Stimulated activated CD4-positive, alpha-beta T cell treated with anti-CD3 and anti-CD28 coated beads, Interleukin-2, amount 100 ng/mL, for 4 hours (primary cell): ENCODE measurements at places on chromosomes 6 and 20.
A peak's percentile ranks its signal among the peaks of the same experiment; 100 is the strongest.

DNA sequence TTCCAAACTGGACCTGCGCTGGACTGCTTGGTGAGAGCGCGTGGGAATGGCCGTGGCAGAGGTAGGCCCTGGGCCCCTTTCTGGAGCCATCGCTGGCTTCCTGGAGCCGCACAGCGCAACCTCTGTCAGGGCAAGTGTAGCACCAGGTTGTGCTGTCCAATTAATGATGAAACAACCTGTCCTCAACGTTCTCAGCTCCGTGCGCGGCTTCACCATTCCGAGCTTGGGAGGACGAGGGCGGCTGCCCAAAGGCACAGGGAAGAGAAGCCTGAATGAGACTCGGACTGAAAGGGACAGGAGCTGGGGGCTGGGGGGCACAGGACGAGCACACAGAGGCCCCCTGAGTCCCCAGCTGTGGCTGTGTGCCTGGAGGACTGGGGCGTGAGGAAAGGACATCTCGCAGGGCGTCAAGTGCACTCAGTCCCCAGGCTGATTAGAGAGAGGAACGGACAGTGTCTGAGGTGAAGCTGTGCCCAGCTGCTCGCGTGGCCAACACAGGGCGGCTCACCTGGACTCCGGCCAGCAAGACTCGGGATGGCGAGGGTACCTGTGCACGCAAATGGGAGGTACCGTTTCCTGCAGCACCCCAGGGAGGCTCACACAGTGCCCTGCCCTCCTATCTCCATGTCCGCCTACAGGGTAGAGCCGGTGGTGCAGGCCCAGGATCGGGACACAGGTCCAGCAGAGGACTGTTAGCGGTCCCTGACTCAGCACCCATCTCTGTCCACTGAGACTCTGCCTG is 403.3 kb downstream of the TAF4 start:
- DNase-seq, result no peak

GRCh38 chr6:157216570-157216969 is 106.7 kb downstream of the TMEM242 start:
- no peak for DNase-seq

DNA sequence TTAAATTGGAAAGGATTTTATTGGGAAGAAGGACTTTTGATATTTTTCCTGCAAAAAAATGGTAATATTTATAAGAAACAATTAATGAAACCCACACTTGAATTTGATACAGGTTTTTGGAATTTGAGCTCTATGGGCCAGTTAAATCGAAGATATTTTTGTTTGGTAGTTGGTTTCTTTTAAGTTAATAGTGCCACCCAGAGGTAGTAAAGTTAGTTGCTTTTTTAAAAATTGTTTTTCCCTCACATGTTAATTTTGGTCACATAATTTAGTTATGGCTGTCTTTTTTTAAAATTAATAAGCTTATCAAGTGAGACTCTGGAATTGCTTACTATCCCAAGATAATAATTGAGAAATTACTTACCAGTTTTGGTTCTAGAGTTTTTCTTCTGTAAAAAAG is 7.1 kb downstream of the PRIM2 start:
- no peak for DNase-seq

DNA sequence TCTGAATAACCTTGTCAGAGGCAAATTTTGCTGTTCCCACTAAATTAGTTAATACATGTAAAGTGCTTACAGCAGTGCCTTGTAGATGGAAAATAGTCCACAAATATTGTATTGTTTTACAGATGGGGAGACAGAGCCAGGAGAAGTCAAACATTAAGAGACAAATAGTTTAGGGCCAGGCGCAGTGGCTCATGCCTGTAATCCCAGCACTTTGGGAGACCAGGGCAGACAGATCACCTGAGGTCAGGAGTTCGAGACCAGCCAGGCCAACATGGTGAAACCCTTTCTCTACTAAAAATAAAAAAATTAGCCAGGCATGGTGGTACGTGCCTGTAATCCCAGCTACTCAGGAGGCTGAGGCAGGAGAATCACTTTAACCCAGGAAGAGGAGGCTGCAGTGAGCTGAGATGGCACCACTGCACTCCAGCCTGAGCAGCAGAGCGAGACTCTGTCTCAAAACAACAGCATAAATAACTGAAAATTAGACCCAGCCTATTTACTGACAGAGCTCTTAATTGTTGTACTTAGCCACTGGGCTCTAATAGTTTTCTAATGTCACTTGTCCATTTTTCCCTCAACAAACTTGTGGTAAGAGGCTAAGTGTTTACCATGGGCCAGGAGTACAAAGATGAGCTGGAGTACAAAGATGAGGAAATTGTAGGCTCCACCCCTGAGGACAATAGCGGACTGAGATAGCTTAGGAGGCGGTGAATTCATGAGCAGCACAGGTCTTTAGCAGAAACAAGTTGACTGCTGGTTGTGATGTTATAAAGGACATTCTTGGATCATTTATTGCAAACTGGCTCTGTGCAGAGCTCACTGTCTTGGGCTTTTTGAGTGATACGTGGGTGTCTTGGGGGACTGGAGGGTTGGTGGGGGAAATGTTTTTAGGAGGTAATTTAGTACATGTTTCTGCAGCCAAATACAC is 6.4 kb downstream of the ZSWIM3 start:
- DNase-seq, result no peak

- DNase-seq, result no peak
Measured at GRCh38 chr6:28980852-28981430, 24.2 kb downstream of the ZNF311 start.

DNA sequence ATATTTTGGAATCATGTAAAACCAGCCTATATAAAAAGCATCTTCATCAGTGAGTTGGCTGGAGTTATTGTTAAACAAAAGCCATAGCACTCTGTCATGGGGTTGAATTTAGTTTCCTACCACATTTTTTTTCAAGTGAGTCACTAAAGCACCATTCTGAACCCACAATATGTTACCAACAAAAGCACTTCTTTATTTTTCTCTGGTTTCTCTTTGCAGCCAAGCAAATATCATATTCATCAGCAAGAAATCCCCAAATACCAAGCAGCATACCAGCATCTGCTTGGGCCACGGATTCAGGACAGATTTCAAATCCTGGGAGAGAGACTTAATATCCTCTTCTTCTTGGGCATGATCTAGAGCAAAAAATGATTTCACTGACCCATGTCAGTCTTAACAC is 441.4 kb downstream of the BCKDHB start:
- no peak for DNase-seq

DNA sequence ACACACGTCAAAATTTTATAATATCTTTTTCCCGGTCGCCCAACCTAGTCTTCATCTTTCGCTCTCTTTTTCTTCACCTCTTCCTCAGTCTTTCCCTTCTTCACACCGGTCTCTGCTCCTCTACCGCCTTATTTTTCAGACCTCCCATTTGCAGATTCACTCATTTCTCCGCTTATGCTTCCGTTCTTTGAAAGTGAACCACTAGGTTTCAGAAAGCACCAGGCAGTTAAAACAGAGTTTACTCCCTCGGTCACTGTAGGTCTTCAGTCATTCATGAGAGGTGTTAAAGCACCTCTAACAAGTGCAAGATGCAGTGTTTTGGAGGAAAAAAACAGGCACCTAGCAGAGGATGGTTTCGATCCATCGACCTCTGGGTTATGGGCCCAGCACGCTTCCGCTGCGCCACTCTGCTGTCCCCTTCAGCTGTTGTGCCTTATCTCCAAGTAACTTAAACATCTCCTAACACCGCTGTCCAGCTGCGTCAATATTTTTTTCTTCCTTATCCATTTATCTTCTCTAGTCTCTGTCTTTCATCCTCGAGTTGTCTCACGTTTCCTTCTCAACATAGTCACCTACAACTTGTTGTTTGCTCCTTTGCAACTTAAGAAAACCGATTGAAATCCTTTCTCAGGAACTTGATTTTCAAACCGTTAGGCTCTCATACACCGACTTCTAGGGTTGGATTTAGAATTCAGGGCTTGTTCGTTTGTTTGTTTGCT is 119.7 kb upstream of the ZNF184 start:
- peak; percentile 3 for DNase-seq

GRCh38 chr6:31851485-31851832 is 11.2 kb downstream of the NEU1 start:
- DNase-seq, result no peak

- DNase-seq, result no peak
Measured at GRCh38 chr6:1821513-1822183, 211.9 kb downstream of the FOXC1 start.

DNA sequence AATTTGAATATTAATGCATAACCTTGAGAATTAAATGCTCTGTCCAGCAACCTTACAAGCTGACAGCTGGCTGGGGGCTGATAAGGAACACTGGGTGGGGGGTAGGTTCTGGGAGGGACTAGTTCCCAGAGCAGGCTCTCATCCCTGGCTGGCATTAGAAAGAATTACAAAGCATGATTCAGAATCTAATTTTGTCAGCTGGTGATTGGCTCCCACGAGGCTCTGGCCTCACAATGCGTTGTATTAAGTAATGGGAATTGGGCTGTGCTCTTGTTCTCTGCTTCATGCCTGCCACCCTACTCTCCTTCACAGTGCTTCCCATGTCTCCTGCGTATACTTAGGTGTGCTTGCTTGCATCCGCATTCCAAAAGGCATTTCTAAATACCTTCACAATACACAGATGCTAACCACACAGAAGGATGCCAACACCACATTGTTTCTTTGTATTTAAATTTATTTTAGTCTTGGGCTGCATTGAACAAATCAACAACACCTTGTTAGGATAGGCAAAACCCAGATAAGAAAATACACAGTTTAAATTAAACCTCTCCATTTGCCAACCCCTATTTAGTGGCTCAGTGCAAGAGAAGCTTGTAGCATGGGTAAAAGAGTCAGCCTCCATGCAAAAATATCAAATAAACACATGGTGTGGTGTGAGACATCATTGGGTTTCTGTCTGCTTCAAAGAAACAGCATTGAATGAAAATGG is 434.5 kb upstream of the JAG1 start:
- DNase-seq, result no peak

- no peak for DNase-seq
Measured at GRCh38 chr20:47982574-47983360, 197.5 kb upstream of the SULF2 start.

DNA sequence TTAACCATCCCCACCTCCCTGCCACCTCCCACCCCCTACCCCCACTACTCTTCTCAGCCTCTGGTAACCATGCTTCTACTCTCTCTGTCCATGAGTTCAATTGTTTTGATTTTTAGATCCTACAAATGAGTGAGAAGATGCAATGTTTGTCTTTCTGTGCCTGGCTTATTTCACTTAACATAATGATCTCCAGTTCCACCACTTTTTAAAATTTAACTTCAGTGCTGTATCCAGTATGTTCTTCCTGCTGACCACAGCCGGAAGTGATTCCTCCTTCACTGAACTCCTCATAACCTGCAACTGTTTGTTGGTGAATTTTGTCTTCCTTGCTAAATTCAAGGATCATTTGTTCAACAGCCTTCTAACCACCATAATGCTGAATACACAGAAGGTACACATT is 3.9 kb downstream of the MAP7 start:
- no peak for DNase-seq

DNA sequence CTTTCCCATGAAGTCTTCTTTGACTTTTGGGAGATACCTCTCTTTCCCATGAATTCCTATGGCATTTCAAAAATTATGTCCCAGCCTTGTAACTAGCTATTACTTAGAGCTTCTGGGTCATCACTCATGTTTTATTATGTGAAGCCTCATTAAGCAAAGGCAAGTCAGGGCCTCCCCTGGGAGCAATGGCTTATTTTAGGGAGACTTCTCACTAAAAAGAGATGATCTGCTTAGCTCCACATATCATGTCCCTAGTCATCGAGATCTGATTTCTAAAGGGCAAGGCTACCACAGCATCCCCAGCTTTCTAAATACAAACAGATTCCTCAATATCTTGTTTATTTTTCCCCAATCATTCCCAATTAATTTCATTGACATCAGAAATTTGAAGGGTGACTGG is 154.0 kb upstream of the MANEA start:
- DNase-seq, result no peak

- no peak for DNase-seq
Measured at GRCh38 chr20:23585808-23586734, 17.8 kb upstream of the CST9L start.

GRCh38 chr20:40654876-40655275 is 34.2 kb downstream of the MAFB start:
- DNase-seq, result no peak

- DNase-seq, result no peak
Measured at GRCh38 chr20:24629668-24630067, 160.2 kb downstream of the SYNDIG1 start.

DNA sequence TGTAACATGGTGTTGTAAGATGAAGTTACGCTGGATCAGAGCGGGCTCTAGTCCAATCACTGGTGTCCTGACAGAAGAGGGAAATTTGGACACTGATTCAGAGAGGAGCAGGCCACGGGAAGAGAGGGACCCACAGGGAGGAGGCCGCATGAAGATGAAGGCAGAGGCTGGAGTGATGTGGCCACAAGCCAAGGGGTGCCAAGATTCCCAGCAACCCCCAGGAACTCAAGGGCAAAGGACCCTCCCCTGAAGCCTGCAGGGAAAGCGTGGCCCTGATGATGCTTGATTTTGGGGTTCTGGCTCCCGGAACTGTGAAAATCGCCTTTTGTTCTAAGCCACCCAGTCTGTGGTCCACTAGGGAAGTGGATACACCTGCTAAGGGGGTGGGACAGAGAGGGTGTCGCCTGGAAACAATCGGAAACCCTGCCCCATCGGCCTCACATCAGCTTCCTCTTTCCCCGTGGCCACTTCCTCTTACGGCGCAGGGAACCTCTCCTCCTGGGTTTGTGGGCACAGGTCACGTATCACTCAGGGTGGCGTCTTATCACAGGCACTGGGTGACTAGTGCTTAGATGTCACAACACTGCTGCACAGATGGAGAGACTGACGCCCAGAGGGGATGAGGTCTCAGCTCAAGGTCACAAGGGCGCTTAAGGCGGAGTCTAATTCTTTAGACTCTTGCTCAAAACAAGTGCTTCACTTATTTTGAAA is 58.0 kb downstream of the SULF2 start:
- peak; percentile 44 for DNase-seq

GRCh38 chr6:89999154-89999553 is 104.9 kb downstream of the GJA10 start:
- no peak for DNase-seq

DNA sequence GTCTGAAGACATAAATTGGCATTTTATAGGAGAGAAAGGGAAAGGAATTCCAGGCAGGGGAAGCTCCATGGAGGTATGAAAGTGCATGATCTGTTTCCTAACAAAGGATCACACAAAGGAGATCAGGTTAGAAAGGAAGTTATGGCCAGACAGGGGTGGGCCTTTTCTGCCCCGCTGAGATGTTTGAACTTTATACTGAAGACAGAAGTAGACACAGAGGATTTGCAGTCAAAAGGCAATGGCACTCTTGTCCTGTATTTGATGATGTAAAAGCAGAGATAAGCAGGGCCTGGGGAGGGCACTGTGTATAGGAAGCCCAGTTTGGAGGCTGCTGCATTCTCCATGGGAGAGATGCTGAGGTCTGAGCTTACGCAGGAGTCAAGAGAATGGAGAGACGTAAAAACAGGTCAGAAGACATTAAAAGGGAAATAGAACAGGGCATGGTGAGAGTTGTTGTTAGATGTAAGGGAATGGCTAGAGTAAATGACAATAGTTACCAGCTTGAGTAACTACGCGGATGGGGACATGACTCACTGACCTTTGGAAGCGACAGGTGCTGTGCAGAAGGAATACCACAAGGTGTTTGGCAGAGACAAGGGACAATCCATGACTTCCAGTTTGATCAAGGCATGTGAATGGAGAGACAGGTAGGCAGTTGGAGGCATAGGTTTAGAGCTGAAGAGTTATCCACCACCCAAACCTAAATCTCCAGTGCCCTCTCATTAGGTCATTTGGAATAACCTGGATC is 190.6 kb upstream of the SASH1 start:
- DNase-seq, result no peak
